ENCODE measurements at places on chromosomes 7 and 10.

DNA sequence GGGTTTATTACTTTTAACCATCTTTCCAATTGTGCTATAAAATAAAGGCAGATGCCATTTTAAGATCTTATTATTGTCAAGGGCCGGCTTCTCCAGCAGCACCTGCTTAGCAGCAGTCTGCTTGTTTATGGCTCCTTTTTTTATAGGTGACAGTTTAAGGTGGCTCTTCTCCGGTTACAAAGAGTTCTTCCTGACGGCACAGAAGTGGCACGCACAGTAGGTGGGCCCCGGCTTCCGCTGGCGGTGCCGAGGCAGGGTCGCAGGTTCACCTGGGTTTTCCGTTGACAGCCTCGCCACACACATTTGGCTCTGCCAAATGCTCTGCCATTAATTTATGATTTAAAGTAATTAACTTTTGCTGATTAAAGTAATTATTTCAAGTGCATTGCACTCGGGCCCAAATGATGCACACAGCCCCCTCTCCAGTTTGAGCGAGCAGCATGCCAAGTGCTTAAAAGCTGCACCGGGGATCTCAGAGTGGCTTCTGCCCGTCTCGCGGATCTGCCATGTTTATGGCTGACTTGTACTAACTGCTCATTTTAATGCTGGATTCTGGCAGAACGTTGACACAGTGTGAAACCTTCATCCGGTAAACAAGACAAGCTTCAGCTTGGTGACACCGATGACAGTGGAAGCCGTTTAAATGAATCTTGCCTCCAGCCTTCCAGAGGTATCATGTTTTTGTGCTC is 355.1 kb upstream of the MKI67 start:
- no peak for DNase-seq

- no peak for DNase-seq
Observed at GRCh38 chr10:44576702-44577191, 191.8 kb upstream of the CXCL12 start.

DNA sequence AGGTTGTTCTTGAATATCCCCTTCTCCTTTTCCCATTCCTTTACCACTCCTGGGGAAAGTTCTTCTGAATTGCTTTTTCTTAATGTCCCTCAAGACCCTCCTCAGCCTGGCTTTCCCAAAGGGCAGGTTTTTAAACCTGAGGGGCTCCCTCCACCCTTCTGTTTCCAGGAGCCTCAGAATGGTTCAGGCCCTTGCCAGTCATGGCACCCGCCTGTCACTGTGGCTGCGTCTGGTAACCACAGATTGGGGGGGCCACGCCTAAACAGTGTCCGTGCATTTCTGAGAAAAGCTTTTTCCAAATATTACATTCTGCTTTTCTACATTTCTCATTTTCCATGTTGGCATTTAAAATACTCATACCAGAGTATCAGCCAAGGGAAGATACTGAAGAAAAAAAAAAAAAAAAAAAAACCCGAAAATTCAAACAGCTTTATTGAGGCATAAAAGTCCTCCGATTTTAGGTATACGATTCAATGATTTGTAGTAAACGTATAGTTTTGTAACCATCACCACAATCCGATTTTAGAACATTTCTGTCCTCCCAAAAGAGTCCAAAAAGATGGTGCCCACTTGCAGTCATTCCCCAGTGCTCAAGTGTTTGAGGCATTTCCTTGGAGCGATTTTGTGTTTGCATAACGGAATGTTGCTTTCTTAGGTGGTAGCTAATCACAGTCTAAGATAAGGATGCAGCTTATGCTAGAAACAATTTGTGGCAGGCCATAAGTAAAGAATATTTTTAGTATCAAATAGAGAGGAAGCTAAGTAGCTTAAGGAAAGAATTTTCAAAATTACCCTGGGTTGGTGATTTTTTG is 22.1 kb downstream of the HKDC1 start:
- no peak for DNase-seq

DNA sequence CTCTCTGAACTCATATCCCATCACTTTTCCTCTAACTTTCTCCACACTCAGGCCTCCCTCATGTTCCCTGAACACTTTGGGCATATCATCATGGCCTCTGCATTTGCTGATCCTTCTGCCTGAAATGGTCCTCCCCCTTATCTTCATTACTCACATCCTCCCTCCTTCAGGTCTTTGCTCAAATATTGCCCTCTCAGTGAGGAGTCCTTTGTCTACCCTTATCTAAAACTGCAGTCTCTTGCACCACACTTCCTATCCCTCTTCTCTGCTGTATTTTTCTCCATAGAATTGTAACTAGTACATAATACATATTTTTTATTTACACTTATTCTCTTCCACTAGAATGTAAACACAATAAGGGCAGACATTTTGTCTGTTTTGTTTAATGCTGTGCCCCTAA is 41.7 kb downstream of the DNAJC1 start:
- DNase-seq: no peak

GRCh38 chr7:47492716-47493325 is 89.1 kb downstream of the TNS3 start:
- no peak for DNase-seq

DNA sequence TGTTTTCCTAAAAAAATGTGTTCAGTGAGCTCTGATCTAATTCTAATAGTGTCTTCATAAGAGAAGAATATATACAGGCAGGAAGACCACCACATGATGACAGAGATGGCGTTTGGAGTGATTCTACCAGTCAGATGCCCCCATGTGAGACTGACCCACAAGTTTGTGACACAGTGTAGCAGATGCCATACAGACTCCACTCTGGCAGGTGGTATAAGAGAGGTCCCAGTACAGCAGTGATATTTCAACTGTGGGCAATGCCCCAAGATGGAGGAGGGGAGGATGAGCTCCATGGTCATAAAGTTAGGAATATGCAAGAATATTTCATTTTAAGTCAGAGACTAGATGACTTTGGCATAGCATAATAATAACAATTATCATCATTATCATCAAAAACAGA is 1022.6 kb downstream of the KCNMA1 start:
- no peak for DNase-seq

DNA sequence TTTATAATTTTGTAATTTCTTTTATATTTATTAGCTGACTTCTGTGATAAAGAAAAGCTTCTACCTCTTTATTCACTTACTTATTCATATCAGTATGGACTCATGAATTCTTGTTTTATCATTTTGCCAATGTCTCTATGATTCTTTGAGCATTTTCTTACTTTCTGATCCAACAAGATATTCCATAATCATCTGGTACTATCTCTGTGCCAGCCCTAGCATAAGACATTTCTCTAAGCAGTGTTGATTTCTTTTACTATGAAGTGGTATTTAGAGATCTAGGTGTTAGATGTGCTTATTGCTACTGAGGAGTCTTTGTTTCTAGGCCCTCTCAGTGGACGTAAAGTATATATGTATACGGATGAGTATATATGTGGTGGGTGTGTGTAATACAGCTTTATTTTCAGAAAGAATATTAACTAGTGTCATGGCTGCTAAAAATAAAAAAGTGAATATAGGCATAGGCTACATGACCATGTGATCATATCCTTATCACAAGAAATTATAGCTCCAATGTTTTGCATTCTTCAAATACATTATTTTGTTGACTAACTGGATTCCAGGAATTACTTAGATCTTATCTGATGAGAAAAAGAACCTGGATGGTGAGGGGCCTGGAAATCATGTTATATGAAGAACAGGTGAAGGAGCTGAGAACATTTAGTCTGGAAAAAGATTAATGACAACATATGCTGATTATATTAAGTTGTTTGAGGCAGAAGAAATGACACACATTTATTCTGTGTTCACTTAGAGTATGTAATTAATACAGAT is 13.1 kb downstream of the PHTF2 start:
- DNase-seq: no peak

- DNase-seq: no peak
Observed at GRCh38 chr7:50562136-50562535, 3.1 kb downstream of the DDC start.

- no peak for DNase-seq
Observed at GRCh38 chr10:31623466-31623865, 304.4 kb downstream of the ZEB1 start.

DNA sequence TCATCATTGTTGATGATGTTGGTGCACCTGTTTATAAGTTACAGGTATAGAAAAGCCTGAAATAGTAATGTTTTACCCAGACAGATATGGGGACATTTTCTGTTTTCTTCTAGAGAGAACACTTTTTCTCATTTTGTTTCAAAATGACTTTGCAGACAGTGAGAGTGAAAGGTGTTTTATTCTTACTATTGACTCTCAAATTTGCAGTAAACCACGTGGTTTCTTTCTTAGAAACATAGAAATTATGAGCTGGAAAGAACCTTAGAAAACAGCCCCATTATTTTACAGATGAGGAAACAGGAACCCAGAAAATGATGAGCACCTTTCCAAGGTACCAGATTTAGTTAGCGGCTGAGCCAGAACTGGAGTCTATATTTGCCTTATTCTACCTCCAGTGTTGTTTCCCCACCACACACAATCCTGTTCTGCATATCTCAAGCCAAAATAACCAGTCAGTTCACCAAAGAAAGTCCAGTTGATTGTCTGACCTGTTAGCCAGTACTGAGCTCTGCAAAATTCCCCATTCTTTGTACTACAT is 138.9 kb upstream of the AHR start:
- no peak for DNase-seq

GRCh38 chr7:37110660-37111424 is 337.8 kb downstream of the ELMO1 start:
- no peak for DNase-seq

- no peak for DNase-seq
Observed at GRCh38 chr10:132219486-132219885, 32.7 kb downstream of the DPYSL4 start.

DNA sequence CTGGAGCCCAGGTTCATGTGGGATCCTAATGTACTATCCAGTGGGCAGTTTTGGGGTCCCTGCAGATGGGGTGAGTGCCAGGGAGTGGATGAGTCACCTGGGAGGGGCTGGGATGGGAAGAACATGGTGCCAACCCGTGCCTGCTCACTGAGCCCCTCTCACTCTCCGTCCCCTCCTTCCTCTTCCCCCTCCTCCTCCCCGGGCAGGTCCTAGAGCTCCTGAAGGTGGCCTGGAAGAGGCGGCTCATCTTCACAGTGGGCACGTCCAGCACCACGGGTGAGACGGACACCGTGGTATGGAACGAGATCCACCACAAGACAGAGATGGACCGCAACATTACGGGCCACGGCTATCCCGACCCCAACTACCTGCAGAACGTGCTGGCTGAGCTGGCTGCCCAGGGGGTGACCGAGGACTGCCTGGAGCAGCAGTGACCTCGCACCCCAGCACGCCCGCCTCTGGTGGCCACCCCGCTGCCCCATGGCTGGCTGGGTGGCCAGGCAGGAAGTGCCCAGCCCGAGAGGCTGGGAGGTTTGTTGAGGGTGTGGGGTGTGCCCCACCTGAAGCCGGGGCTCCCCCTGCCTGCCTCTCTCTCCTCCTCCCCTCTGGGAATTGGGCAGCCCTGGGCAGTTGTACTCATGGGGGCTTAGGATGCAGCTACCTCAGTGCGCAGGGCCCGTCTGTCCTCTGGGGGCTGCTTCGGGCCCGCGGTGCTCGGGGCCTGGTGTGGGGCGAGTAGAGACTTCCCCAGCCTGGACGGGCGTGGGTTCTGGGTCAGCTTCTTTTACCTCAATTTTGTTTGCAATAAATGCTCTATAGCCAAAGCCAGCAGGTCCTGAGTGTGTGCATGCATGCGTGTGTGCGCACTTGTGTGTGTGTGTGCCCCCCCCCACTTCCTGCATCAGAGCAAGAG is 4.9 kb upstream of the UPK3B start:
- no peak for DNase-seq

DNA sequence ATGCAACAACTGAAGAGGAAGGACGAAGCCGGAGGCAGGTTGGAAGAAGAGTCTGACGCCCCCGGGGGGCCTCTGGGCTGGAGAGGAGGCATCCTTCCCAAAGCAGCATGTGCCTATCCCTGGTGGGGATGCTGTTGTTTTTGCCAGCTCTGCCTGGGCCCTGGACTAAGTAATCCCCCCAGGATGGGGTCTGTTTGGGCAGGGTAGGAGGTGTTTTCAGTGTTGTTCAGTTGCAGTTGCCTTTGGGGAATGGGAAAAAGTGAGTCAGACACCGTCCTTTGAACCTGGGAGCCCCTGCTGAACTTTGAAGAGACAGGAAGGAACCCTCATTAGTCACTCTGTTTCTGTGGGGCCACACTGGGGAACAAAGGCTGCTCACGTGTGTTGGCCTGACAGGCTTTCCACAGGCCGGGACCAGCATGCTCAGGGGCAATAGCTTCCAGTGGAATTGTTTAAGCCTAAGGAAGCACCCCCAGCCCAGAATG is 35.2 kb upstream of the GDF10 start:
- no peak for DNase-seq

GRCh38 chr10:61978965-61979364 is 77.5 kb downstream of the ARID5B start:
- no peak for DNase-seq

- no peak for DNase-seq
Observed at GRCh38 chr10:99941942-99942820, 67.6 kb downstream of the DNMBP start.

- DNase-seq: no peak
Observed at GRCh38 chr7:40883826-40884225, 749.0 kb downstream of the SUGCT start.

DNA sequence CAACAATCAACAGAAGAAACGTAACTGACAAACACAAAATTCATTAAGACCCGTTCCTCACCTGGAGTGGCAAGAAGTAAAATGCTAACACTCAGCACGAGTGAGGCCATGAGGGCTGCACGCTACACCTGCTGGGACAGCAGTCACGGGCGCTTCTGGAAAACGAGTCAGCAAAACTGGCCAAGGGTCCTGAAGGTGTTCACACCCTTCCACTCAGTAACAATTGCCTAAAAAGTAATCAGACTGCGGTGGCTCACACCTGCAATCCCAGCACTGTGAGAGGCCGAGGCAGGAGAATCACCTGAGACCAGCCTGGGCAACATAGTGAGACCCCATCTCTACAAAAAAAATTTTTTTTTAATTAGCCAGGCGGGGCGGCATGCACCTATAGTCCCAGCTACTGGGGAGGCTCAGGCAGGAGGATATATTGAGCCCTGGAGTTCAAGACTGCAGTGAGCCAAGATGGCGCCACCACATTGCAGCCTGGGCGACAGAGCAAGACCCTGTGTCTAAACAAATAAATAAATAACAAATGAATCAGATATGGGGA is 199.1 kb downstream of the MAD1L1 start:
- no peak for DNase-seq

Measured in bone marrow (tissue), 2 donors.